ENCODE measurements at places on chromosomes 16 and 17.

GRCh38 chr16:81327011-81327410 is 12.2 kb downstream of the GAN start:
- DNase-seq, result no peak

DNA sequence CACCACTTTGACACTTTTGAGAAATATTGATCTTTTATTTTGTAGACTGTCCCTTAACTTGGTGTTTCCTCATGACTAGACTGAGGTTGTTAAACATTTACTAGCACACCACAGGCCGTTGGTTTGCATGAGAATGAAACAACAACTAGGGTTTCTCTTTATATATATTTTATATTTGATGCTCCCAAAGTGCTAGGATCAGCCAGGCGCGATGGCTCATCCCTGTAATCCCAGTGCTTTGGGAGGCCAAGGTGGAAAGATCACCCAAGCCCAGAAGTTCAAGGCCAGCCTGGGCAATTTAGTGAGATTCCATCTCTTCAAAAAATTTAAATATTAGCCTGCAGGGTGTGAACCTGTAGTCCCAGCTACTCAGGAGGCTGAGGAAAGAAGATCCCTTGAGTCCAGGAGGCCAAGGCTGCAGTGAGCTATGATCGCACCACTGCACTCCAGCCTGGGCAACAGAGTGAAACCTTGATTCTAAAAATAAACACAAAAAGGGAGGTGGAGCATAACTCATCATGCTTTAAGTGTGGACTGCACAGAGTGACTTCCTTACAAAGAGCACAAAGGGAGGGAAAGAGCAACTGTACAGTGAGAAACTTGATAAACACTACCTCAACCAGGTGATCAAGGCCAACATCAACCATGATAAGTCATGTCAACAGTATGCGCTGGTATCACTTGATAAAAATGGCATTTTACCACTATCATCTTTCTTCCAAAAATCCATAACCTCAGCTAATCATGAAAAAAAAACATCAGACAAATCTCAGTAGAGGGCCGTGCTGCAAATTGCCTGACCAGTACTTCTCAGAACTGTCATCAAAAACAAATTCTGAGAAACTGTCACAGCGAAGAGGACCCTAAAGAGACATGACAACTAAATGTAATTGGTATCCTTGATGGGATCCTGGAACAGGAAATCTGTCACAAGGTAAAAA is 72.8 kb upstream of the ATF7IP2 start:
- no peak for DNase-seq

- DNase-seq, result no peak
Observed at GRCh38 chr16:50306287-50306686, 39.9 kb downstream of the ADCY7 start.

DNA sequence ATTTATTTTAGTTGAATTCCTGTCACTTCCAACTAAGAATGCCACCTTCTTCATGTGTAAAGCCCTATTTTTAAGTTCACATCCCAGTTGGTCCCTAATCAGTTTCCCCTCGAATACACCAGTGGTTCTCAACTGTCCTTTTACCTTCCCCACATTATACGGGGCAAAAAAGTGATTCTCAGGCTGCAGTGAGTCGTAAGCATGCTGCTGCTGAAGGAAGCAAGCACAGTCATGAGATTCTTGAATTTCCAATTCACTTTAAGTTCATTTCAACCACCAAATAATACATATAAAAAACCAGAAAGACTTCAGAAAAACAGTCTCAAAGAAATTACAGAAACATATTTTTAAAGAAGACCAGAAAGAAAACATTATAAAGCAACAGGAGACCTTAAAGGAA is 47.9 kb downstream of the UBE2G1 start:
- DNase-seq, result no peak

GRCh38 chr17:60832151-60832585 is 154.5 kb downstream of the BCAS3 start:
- peak; percentile 32 for DNase-seq

DNA sequence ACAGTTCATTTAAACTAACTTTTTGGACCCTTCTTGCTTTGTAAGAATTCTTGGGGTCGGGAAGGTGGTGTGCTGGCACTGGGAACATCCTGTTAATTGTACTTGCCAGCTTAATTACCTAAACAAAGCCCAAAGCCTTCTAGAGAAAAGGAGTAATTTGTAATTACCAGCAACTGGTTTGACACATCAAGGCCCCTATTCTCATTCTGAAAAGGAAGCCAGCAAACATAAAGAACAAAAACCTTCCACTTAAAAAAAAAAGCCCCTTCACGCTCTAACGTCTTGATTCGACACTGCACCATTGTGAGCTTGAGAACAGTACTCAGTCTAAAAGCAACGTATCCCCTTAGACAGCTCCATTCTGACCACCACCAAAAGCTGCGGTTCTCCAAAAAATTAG is 74.7 kb upstream of the RPH3AL start:
- no peak for DNase-seq

Measured in hindlimb muscle (tissue), 1 donor.